ENCODE measurements at places on chromosomes 13 and 19.
A peak's percentile ranks its signal among the peaks of the same experiment; 100 is the strongest.

GRCh38 chr19:39398297-39398864 is 7.2 kb downstream of the MED29 start:
- peak; percentile 76 for DNase-seq

- DNase-seq = peak; percentile 19
Observed at GRCh38 chr19:6087074-6087571, 23.2 kb downstream of the RFX2 start.

DNA sequence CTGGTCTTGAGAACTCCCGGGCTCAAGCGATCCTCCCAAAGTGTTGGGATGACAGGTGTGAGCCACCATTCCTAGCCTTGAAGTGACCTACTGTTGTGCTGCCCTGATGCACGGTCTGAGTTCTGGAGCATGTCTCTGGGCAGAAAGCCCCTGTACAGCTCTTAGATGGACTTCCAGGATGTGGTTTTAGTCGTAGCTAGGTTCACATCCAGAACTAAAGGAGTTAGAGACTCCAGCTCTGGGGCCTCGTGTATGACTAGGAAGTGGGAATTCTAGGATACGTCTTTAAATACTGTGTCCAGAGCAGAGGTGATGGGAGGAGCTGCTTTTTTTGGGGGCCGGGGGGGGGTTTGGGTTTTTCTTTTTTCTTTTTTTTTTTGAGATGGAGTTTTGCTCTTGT is 12.2 kb downstream of the UPF1 start:
- DNase-seq = no peak

GRCh38 chr19:17429641-17430113 is 9.8 kb downstream of the MVB12A start:
- DNase-seq = no peak

GRCh38 chr13:50596156-50596555 is 247.3 kb downstream of the DLEU7 start:
- no peak for DNase-seq

DNA sequence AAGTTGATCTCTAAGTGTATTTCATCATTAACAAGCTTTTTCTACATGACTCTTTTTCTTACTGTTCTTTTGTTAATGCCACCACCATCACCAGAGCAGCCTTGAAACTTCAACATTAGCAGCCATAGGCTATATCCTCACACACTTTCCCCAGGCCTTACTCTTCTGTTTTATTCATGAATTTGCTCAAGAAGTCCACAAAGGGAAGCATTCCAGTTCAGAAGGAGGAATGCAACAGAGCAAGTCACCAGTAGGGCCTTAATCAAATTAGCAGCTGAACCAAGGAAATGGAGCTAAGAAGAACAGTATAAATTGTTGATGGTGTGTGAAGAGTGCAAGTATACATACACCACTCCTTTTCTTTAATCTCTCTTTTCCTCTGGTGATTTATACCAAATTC is 223.1 kb downstream of the NBEA start:
- DNase-seq = no peak

DNA sequence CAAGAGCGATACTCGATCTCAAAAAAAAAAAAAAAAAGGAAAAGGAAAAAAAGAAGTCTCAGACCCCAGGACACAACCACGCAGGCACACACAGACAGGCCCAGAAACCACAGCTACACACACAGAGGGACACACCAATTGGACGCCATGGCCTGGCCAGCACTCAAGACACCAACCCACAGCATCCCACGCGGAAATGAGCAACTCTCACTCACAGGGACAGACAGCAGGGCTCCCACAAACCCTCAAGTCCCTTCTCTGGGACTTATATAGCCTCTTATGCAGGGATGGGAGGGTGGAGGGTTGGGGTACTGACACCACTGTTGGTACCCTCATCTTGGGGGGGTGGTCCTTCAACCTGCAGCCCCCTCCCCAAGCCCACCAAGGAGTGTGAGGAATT is 5.9 kb downstream of the NOTCH3 start:
- no peak for DNase-seq

- no peak for DNase-seq
Observed at GRCh38 chr13:23701636-23702035, 131.4 kb downstream of the TNFRSF19 start.

GRCh38 chr19:29860492-29860891 is 48.7 kb downstream of the CCNE1 start:
- DNase-seq = no peak

DNA sequence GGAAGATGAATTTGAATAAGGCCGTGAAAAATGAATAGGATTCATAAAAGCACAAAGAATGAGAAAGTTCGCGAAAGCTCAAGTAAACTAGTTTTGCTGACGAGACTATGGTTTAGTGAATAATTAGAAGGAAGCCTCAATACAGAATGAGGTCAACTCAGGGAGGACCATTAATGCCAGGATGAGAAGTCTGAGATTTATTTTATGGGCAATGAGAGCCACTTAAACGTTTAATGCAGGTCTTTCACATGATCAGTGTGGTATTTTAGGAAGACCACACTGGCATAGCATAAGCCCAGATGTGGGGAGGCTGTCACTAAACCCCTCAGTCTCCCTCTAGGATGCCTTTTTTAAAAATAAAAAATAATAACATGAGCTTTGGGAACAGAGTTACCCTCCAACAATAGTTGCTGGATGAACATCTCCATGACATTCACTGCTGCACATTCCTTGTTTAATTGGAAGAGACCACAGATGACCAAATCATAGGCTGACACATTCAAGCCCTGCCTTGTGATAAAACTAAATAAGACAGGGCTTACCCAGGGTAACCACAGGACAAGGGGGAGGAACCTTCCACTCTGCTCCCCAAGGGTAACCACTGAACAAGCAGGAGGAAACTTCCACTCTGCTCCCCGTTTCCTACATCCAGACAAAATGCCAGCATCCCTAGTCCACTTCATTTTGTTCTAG is 43.6 kb upstream of the LSM14A start:
- no peak for DNase-seq

GRCh38 chr13:67275351-67275960 is 45.3 kb upstream of the PCDH9 start:
- no peak for DNase-seq

DNA sequence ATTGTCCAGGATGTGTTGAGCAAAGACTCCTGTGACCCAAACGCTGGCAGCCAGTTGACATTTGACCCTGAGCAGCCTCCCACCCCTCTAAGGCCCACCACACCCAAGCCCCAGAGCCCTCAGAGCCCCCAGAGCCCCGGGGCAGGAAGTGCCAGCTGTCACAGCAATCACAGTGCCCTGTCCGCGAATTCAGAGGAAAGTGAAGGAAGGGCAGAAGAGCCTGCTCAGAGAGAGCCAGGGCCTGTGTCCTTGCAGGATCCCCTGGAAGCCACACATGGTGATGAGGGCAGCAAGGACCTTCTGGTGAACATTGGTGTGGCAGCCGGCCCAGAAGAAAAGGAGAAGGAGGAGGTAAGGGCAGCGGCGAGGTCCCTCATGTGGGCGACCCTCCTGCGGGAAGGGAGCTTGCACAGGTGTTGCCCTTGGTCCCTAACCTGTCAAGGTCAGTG is 63.7 kb downstream of the SPATA13 start:
- DNase-seq = no peak

GRCh38 chr13:66468656-66469055 is 761.5 kb downstream of the PCDH9 start:
- no peak for DNase-seq

GRCh38 chr13:36709136-36709890 is 35.5 kb downstream of the SERTM1 start:
- DNase-seq = no peak

DNA sequence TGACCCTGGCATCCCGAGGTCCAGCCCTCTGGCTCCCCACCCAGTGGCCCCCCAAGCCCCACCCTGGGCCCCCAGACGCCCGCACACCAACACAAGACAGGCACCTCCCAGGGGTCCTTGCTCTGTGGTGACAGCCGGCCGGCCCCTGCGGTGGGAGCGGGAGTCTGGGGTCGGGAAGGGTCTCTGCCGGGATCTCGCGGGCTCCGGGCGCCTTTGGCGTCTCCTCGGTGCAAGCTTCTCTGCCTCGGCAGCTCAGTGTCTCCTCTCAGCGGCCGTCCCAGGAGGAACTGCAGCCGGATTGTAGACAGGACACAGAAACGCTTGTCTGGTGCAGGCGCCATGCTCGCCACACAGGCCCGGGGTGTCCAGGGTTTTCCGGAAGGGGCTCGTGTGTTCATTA is 43.7 kb downstream of the TMEM255B start:
- no peak for DNase-seq

DNA sequence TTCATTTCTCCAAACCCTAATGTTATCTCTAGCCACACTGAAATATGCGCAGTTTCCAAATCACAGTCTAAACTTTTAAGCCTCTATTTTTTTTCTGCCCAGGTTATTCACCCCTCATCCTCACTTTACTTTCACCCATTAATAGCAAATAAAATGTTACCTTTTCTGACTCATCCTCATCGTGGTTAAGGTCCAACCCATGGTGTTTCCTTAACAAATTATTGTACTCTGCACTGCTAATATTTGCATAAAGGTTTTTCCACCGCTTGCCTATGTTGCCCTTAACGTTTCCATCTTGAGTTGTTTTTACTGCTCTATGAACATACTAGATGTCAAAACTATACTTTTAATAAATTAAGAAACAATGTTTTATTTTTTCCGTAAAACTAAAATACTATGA is 780.9 kb upstream of the KLHL1 start:
- DNase-seq = no peak

DNA sequence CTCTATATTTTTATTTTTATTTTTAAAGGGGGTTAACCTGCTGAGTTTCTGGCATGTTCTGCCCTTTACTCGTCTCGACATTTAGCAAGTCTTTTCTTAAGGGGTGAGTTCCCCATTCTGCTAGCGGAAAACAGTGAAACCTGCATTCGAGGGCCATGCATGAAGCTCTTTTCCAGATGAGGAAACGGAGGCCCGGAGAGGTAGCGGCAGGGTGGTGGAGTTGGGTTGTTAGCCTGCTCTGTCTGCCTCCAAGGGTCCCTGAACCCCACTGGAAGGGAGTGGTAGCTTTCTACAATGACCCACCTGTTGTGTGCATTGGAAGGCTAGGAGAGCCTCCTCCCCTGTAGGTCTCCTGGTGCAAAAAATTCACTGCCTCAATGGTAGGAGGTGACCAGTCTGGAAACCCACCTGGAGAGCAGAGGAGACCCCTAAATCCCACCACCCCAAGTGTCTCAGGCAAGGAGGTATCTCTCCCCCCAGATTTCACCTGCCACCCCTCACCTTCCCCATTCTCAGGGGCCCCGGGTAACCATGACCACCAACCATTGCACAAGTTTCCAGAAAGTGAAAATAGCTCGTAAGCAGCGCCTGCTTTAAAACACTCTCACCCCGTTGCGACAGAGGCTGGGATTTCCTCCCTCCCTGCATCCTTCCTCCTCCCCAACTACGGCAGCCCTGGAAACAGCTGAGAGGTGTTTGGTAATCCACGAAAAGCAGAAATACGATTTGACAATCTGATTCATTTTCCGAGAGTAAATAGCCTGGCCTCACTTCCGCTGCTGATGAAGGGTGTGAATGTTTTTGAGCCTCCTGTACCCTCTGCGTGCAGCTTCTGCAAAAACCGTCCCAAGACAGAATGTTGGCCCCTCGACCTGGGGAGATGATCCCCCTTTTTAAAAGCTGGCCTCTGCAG is 3.5 kb downstream of the KLF2 start:
- peak; percentile 98 for DNase-seq

GRCh38 chr13:66128692-66129269 is 1101.4 kb downstream of the PCDH9 start:
- DNase-seq = no peak

- no peak for DNase-seq
Observed at GRCh38 chr13:23449398-23450162, 16.1 kb upstream of the SACS start.

DNA sequence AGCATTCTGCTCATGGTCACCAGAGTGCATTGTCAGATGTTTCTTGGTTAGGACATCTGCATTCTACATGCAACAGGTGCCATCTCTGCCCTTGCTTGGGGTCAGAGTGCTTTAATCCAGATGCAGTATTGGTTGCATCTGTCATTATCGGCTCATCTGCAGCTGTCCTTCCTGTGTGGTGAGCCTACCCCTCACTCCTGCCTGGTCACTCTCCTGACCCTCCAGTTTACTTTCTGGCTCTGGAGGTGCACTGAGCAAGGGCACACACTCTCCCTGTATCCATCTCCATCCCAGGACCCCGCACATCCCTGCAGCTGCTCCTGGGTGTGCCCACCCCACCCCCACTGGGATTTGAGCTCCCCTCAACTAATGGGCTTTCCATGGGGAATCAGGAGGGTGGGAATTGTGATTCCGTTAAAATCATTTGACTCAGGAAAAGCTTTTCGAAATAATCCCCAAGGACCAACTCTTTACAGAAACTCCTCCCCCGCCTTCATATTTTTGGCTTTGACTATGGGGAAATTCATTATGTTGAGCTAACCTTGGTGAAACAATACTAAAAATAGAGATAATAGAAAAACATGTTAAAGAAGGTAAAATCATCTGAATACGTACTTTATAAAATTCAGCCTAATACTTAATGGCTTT is 70.2 kb downstream of the COL4A2 start:
- DNase-seq = no peak

DNA sequence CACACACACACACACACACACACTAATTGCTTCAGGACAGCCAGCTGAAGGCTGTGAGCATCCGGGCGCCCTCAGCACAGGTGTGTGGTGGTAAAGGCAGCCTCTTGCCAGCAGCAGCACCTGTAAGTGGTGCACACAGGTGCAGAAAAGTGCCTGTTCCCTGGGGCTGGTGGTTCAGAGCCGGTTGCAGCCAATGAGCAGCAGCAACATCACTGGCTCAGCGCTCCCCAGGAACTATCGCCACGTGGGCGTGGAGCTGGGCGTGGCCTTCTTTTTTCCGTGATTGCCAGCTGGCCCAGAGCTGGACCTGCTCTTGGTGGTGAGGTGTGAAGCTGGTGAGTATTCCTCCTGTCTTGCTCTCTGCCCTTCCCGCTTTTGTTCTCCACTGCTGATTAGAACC is at the start of gene NLRP5:
Gene NLRP5, plus strand, starts transcription at position 289 of the 400 bp plus-strand sequence.
- no peak for DNase-seq

GRCh38 chr13:39512687-39513086 is 90.3 kb downstream of the LHFPL6 start:
- DNase-seq = no peak

GRCh38 chr19:44600466-44600865 is 12.9 kb upstream of the IGSF23 start:
- no peak for DNase-seq

- DNase-seq = no peak
Observed at GRCh38 chr13:60837806-60838205, 440.8 kb downstream of the TDRD3 start.

DNA sequence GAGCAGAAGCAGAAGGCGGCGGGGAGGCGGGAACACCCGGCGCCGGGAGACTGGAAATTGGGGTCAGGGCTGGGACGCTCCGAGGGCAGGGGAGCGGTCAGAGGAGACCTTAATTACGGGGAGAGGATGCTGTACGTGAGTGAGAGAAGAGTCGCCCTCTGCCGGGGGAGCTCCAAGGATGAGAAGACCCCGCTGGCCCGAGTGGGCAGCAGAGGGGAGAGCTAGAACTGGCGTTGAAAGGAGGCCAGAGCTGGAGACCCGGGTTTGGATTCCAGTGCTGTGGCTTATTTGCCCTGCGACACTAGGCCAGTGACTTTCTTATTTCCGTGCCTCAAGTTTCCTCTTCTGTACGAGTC is 536 bp downstream of the FAM32A start:
- DNase-seq = peak; percentile 63
